ENCODE measurements at places on chromosomes 4 and X. TPM values are rescaled to one million over a fixed set of nuclear protein-coding genes. Genes with fewer than 3 reads are reported as not detected.

The LUZP4 gene
- not detected for total RNA-seq

The HSFX4 gene
- not detected for total RNA-seq

The MAGEC1 gene
- not detected for total RNA-seq

DNA sequence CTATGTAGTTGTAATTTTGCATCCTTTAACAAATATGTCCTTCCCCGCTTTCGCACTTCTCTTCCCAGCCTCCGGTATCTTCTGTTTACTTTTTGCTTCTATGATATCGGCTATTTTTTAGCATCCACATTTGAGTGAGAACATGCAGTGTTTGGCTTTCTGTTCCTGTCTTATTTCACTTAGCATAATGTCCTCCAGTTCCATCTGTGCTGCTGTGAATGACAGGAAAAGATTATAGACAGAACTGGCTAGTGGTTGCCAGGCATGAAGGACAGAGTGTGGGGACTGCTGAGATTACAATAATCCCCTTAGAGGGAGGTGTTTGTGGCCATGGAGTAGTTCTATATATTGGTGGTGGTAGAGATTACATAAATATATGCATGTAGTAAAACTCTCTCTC, 588.6 kb downstream of the NLGN4X start:
- DNase-seq = no peak

GRCh38 chrX:115583496-115584004, 22.6 kb downstream of the PLS3 start:
- DNase-seq = peak; percentile 58

DNA sequence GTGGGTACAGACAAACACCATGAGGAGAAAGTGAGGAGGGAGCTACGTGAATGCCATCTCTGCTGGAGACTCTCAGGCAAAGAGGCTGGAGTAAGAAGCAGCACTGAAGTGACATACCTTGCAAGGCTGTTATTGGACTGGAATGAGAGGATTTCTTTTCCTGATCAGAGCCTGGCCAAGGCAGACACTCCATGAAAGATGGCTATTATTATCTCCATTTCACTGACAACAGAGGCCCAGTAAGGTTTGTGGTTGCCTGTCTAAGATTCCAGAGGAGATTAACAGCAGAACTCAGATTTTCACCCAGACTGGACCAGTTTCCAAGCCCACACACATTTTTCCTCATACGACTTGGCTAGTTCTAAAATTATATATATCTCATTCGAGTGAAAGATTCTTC, 162.0 kb upstream of the EOLA2 start:
- DNase-seq = no peak

DNA sequence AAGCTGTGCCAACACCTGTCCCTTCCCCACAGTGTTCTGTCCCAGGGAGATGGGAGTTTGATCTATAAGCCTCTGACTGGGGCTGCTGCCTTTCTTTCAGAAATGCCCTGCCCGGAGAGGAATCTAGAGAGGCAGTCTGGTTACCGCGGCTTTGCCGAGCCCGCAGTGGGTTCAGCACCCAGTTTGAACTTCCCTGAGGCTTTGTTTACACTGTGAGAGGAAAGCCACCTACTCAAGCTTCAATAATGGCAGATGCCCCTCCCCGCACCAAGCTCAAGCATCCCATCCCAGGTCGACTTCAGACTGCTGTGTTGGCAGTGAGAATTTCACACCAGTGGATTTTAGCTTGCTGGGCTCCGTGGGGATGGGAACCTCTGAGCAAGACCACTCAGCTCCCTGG, 33.3 kb upstream of the ARSJ start:
- DNase-seq = no peak

DNA sequence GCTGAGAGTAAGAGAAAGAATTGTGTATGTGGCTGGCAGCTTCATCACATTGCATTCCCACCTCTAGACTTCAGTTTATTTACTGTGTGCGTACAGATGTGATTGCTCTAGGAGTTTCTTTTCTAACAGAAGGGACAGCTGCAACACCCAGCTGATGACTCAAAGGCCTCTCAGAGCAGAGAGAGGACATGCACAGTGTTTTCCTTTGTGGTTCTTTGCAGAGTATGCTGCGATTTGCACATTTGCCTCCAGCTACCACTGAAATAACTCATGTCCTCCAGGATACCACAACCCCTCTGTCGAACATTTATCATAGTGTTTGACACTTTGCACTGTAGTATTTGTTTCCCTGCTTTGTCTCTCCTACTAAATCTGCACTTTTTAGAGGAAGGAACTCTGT, 294.1 kb downstream of the STIM2 start:
- peak; percentile 50 for DNase-seq

GRCh38 chr4:109675843-109676242, 27.4 kb downstream of the CASP6 start:
- DNase-seq = no peak

- DNase-seq = peak; percentile 43
These were observed 84.2 kb downstream of the BCOR start for GRCh38 chrX:40013266-40014195.

- DNase-seq = no peak
These were observed 47.2 kb downstream of the C4orf50 start for GRCh38 chr4:5971078-5971450.

GRCh38 chr4:74682567-74683359, 111.6 kb downstream of the BTC start:
- peak; percentile 96 for DNase-seq

- no peak for DNase-seq
These were observed 236.2 kb downstream of the EVC2 start for GRCh38 chr4:5472160-5472591.
